ENCODE measurements at places on chromosomes 11 and 22. TPM values are rescaled to one million over a fixed set of nuclear protein-coding genes. Genes with fewer than 3 reads are reported as not detected.

Gene PTPRCAP
- polyA plus RNA-seq, result 2.9 TPM

Gene KRTAP5-1
- not detected for polyA plus RNA-seq

Gene MS4A6A
- 117 TPM for polyA plus RNA-seq

DNA sequence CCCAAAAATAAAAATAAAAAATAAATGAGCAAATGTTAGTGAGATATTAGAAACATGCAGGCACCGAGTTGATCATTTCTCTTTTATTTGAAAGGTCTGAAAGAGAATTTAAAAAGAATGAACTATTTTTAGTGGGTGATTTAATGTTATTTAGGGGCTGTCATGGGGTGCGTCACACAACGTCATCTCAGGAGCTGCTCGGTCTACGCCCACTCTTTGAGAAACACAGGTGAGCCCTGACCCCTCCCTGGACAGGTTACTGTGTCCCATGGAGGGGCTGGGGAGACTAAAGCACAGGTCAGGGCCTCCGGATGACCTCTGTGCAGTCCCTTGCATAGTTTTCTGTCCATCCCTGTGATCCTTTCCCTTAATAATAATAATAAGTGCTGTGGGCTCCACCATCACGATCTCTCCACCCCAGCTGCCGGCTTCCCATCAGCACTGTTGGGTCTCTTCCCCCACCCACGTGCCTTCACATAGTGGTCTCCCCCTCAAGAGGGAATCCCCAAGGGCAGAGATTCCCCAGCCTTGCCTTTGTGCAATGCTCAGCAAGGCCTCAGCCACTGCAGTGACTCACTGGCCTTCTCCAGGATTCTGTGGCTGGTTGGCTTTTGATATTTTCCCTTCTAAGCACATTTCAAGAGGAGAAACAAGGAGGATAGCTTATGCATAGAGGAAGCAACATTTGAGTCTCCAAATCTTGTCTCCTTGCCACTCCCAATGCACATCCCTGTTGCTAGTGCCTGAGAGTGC lies 159.9 kb downstream of the TTC17 start:
- no peak overlapping the region for H3K4me3 ChIP-seq
- no peaks in the 10 kb centered on the region for H3K4me1 ChIP-seq
- H3K27ac ChIP-seq, result no peak overlapping the region

DNA sequence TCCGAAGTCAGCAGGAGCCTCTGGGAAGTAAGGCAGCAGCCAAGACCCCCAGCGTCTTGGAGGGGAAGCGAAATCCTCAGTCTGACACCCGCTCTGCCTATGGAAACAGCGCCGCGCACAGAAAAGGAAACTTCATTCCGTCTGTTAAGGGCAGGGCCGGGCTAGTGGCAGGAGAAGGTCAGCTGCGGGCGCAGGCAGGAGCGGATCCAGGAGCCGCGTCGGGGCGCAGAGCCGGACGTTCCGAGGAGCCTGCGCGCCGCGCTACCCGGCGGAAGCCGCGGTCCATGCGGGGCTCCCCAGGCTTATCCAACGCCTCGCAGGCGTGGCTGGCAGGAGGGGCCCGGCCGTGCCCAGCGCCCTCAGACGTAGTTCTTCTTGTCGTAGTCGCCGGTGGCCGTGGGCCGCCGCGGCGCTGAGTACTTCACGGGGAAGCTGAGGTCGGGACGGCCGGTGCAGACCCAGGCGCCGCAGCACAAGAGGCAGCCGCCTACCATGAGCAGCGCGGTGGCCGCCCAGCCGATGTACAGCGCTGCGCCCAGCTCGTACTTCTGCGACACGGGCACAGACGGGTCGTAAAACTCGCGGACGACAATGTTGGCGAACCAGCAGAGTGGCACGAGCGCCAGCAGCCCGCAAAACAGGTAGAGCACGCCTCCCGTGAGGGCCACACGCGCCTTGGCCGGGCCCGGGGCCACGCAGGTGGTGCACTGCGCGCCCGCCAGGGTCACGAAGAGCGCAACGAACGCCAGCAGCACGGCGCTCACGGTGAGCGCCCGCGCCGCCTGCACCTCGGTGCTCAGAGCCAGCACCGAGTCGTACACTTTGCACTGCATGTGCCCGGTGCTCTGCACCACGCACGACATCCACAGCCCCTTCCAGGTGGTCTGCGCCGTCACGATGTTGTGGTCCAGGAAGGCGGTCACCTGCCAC lies 705 bp downstream of the CLDN5 start:
- H3K4me3 ChIP-seq, result peak overlapping the region; percentile 35
- no peak for DNase-seq
- no peak overlapping the region for H3K27ac ChIP-seq
- H3K4me1 ChIP-seq, result peaks cover 10% of the 10 kb centered on the region

DNA sequence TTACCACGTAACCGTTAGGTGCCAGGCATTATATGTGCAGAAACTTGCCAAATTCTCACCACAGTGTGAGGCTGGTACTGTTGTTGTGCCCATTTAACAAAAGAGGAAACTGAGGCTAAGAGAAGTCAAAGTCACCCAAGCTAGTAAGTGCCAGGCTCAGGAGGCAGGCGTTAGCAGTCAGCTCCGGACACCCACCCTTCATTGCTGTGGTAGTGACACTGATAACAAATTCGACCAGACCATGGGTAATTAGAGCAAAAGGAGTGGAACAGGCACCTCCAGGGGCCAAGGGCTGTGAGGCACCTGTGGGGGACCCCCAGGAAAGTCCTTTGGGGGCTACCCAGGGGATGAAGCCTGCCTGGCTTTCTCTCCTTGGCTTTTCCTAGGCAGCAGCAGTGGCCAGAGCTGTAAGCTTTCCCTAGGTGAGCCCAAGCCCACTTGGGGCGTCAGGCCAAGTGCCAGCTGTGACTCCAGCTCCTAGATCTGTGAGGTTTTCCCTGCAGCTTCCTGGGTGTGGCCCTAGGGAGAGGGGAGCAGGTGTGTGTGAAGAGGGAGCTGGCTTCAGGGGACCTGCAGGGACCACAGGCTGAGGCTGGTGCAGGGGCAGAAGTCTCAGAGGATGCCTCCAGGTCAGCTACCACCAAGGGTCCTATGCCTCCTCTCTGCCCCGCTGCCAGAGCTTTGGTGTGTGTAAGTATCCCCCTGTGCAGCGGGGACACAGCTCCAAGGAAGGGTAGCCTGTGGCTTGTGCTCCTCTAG lies 19.7 kb upstream of the ALX4 start:
- H3K36me3 ChIP-seq, result no peaks in the 10 kb centered on the region
- no peak overlapping the region for H3K27ac ChIP-seq
- DNase-seq, result no peak
- peaks cover 5% of the 10 kb centered on the region for H3K27me3 ChIP-seq

Gene DBX1
- not detected for polyA plus RNA-seq

- DNase-seq, result no peak
- no peaks in the 10 kb centered on the region for H3K27me3 ChIP-seq
- no peaks in the 10 kb centered on the region for H3K36me3 ChIP-seq
- H3K27ac ChIP-seq, result no peak overlapping the region
- H3K4me3 ChIP-seq, result no peak overlapping the region
- no peaks in the 10 kb centered on the region for H3K4me1 ChIP-seq
These were observed 175.7 kb downstream of the SWAP70 start for GRCh38 chr11:9839550-9839949.

- no peak for DNase-seq
- no peak overlapping the region for H3K27ac ChIP-seq
- H3K36me3 ChIP-seq, result no peaks in the 10 kb centered on the region
- H3K27me3 ChIP-seq, result peaks cover 6% of the 10 kb centered on the region
- H3K4me3 ChIP-seq, result no peak overlapping the region
These were observed 19.0 kb upstream of the RASD2 start for GRCh38 chr22:35521358-35522224.

DNA sequence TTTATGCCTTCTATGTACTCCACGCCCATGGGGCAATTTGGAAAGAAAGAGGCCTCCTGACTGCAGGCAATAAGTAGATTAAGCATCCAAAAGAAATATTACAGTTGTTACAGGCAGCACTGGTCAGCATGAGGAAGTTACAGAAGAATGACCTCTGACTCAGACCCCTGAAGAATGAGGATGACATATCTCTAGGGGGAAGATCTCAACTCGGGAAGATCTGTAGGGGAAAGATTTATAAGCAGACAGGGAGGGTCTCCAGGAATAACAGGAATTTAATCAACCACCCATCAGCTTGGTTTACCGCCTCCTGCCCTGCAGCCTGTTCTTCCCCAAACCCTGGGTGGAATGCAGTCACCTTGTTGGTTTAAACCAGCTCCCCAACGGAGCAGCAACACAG lies 58.0 kb downstream of the RCN1 start:
- H3K27me3 ChIP-seq, result peaks cover 6% of the 10 kb centered on the region
- no peak overlapping the region for H3K27ac ChIP-seq
- DNase-seq, result no peak
- no peaks in the 10 kb centered on the region for H3K4me1 ChIP-seq

DNA sequence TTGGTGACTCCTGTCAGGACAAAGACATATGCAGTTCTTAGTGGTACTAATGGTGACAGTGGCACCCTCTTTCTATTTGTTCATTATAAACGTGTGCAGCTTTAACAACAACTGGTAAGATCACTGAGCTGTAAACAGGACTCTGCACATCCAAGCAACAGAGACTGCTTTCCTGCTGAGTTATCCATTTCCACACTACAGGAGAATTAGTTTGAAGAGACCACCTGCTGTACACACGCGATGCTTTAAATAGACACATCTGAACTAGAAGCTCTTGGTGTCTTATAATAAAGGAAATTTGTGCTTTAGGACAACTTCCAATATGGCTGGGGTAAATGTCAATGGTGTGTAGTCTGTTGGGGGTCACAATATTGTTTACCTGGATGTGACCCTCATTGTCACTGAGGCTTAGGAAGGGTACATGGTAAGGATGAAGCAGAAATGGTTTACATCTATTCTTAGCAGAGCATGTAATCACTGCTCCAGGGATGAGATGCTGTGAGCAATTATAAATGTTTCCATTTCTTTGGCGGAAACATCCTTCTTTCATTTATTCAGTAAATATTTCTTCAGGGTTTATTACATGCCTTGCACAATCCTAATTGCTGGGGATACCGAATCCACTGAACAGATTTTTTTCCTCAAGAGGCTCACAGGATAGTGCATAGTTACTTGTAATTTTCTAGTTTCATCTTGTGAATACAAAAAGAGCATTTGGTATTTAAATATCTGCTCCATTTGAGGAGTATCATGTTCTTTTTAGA lies 354.0 kb upstream of the CCDC90B start:
- no peaks in the 10 kb centered on the region for H3K4me1 ChIP-seq
- H3K27me3 ChIP-seq, result no peaks in the 10 kb centered on the region
- H3K27ac ChIP-seq, result no peak overlapping the region
- H3K4me3 ChIP-seq, result no peak overlapping the region
- no peaks in the 10 kb centered on the region for H3K36me3 ChIP-seq
- no peak for DNase-seq

Gene MRGPRX4
- not detected for polyA plus RNA-seq
